ENCODE measurements at places on chromosomes 5 and 9. TPM values are rescaled to one million over a fixed set of nuclear protein-coding genes. Genes with fewer than 3 reads are reported as not detected.

- H3K4me3 ChIP-seq, result no peak overlapping the region
- H3K27me3 ChIP-seq, result no peaks in the 10 kb centered on the region
- no peak for DNase-seq
- H3K27ac ChIP-seq, result peak overlapping the region; percentile 99
- H3K4me1 ChIP-seq, result peaks cover 45% of the 10 kb centered on the region
Observed at GRCh38 chr5:178209334-178210072, 5.2 kb downstream of the HNRNPAB start.

DNA sequence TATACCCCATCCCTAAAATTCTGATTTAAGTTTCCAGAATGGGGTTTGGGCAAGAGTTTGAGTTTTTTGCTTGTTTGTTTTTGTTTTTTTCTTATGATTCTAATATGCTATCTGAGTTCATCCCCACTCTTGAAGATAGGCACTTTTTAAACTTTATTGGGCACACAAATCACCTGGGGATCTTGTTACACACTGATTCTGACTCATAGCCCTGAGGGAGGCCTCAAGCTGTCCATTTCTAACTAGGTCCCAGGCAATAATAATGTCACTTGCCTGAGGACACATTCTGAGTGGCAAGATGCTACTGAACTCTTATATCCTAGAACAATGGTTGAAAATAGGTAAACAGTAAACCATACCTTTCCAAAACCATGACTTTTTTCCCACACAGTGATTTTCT, 22.8 kb upstream of the ABLIM3 start:
- H3K27me3 ChIP-seq, result no peaks in the 10 kb centered on the region
- H3K36me3 ChIP-seq, result no peaks in the 10 kb centered on the region
- H3K4me3 ChIP-seq, result no peak overlapping the region
- peaks cover 5% of the 10 kb centered on the region for H3K4me1 ChIP-seq
- DNase-seq, result no peak
- no peak overlapping the region for H3K27ac ChIP-seq

DNA sequence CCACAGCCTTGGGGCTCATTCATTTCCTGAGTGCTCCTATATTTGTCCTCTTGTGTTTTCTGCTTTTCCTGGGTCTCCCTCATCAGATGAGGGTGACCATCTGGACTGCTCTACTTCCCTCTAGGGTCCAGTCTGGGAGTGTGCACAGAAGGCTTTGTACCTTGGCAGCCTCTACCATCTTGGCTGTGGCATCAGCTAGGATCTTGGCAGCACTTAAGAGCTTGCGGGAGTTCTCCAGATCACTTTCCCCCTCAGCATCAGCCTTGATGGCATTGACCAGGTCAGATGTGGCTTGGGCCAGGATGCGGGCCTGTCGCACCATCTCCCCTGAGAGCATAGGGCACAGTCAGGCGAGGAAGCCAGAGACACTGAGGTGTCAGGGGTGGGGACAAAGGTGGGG, 15.8 kb downstream of the TLN1 start:
- no peak for DNase-seq
- H3K4me3 ChIP-seq, result no peak overlapping the region
- H3K27ac ChIP-seq, result no peak overlapping the region
- H3K27me3 ChIP-seq, result no peaks in the 10 kb centered on the region
- H3K36me3 ChIP-seq, result peaks cover 88% of the 10 kb centered on the region
- H3K4me1 ChIP-seq, result no peaks in the 10 kb centered on the region

DNA sequence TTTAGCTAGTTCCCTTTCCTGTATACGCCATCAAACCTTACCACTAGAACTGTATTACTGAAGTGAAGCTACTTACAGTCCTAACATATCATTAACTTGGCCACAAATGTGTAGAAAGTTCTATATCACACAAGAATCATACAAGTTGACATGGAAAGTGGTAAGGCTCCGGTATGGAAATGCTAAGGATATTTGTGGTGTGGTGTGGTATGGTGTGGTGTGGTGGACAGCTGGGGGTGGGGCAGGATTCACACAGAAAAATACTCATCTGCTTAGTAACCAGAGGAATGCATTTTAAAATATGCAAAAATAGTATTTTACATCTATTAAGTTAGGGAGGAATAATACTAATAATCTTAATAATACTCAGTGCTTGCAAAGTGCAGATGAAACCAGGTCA, 69.4 kb downstream of the TRPC7 start:
- no peak for DNase-seq
- H3K36me3 ChIP-seq, result no peaks in the 10 kb centered on the region
- no peak overlapping the region for H3K27ac ChIP-seq
- H3K27me3 ChIP-seq, result no peaks in the 10 kb centered on the region
- H3K4me3 ChIP-seq, result no peak overlapping the region

- H3K4me3 ChIP-seq, result no peak overlapping the region
- no peak for DNase-seq
- H3K27ac ChIP-seq, result no peak overlapping the region
- H3K4me1 ChIP-seq, result no peaks in the 10 kb centered on the region
- no peaks in the 10 kb centered on the region for H3K36me3 ChIP-seq
Observed at GRCh38 chr5:107807431-107807830, 136.7 kb upstream of the EFNA5 start.

DNA sequence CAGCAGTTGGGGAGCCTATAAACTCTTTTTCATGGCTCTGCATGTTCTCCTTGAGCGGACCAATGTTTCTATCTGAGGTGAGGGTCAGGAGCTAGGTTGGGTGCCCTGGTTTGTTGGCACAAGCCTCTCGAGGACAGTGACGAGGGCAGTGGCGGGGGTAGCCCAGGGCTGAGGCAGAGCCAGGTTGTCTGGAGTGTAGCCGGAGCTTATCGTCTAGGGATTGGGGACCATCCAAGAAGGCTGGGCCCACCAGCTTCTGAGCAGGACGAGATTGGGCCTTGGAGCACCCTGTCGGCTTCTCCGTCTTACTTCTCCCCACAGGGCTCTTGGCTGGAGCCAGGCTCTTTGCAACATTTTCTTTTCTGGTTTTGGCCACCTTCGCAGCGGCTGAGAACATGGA, 13.2 kb upstream of the CCL21 start:
- no peaks in the 10 kb centered on the region for H3K36me3 ChIP-seq
- no peaks in the 10 kb centered on the region for H3K4me1 ChIP-seq
- no peak overlapping the region for H3K27ac ChIP-seq
- H3K27me3 ChIP-seq, result no peaks in the 10 kb centered on the region
- DNase-seq, result no peak

- DNase-seq, result no peak
- peak overlapping the region; percentile 61 for H3K27ac ChIP-seq
- peaks cover 24% of the 10 kb centered on the region for H3K4me1 ChIP-seq
- H3K27me3 ChIP-seq, result no peaks in the 10 kb centered on the region
Observed at GRCh38 chr9:125889476-125890419, 142.6 kb downstream of the PBX3 start.

The SAXO1 gene
- total RNA-seq, result not detected

DNA sequence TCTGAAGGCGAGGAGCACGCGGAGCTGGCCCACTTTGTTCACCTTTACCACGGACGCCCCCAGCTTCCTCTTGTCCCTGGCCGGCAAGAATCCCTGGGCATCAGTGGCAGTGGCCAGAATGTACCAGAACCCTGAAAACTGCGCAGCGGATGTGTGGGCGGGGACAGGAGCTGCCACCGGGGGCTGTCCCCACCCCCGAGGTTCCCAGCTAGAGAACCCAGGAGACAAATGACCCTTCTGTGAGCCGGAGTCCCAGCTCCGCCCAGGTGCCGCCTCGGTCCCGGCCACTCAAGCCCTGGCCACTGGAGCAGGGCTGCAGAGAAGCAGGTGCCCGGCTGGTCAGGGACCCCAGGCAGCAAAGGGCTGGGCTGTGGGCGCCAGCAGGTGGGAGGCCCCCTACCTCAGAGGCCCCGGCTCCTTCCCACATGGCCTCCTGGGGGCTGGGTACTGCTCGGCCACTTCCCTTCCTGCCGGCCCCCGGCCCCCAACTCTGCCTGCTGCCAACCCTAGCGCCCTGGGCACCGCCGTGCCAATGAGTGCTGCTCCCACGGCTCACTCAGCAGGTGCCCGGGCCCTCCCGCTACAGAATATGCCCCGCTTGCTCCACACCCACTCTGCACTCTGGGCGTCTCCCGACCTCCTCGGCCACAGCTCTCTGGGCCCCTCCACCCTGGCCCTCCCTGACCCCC, 713 bp downstream of the LCN10 start:
- H3K4me3 ChIP-seq, result peak overlapping the region; percentile 49
- no peaks in the 10 kb centered on the region for H3K36me3 ChIP-seq
- no peak for DNase-seq
- no peak overlapping the region for H3K27ac ChIP-seq

DNA sequence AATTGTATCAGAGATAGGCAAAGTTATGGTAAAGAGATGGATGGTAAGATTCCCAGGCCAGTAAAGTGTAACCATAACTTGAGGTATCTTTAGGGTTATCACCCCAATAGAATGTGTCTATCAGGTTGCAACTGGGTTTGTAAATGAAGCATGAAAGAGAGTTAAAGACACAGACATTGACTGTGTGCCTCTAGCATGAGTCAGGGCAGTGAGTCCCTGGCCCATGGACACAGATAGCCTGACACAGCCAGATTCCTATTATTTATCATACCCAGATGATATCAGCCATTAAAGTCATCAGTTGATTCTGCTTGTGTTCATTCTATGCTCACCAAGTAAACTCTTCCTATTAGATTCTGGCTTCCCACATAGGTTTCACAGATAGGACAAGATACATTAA, 33.5 kb upstream of the SNAPC3 start:
- DNase-seq, result no peak
- H3K27ac ChIP-seq, result no peak overlapping the region
- no peak overlapping the region for H3K4me3 ChIP-seq
- no peaks in the 10 kb centered on the region for H3K36me3 ChIP-seq
- no peaks in the 10 kb centered on the region for H3K4me1 ChIP-seq

DNA sequence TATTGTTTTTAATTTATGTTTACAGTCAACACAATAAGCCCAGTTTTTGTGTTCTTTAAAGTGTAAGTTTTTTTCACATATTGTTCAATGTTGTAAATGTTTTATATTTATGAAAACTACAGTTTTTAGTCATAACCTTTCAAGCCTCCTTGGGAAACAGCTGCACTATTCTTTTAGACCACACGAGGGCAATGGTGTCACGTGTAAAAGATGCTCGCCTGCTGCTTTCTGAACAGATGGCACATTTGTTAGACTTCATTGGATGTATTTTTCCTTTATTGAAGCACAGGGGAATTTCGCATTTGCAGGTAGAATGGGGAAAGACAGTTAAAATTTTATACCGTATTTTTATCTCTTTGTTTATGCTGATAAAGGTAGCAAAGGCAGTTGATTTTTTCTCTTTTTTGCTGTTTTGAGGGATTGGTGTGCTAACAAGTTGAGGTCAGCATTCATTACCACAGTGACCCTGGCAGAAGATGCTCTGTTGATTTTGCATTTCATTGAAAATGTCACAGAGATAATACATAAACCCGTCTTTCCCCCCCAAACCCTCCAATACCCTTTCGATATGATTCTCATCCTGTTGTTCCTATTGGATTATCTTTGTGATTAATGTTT, 59.0 kb downstream of the MAT2B start:
- no peak overlapping the region for H3K4me3 ChIP-seq
- DNase-seq, result peak; percentile 0
- no peak overlapping the region for H3K27ac ChIP-seq
- no peaks in the 10 kb centered on the region for H3K36me3 ChIP-seq
- peaks cover 25% of the 10 kb centered on the region for H3K27me3 ChIP-seq

DNA sequence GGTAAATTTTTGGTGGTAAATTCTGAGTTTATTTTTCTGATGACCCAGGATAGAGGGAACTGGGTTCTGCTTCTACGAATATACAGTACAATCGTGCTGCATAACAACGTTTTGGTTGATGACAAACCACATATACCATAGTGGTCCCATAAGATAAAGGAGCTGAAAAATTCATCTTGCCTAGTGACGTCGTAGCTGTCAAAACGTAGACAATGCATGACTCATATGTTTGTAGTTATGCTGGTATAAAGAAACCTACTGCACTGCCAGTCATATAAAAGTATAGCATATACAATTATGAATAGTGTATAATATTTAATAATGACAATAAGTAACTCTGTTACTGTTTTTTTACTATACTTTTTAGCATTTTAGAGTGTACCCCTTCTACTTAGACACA, 244.0 kb downstream of the GAS1 start:
- no peak overlapping the region for H3K4me3 ChIP-seq
- no peaks in the 10 kb centered on the region for H3K27me3 ChIP-seq
- DNase-seq, result no peak
- no peak overlapping the region for H3K27ac ChIP-seq
- H3K36me3 ChIP-seq, result no peaks in the 10 kb centered on the region
- H3K4me1 ChIP-seq, result peaks cover 2% of the 10 kb centered on the region

- peak overlapping the region; percentile 37 for H3K4me3 ChIP-seq
- H3K27ac ChIP-seq, result peak overlapping the region; percentile 19
- DNase-seq, result no peak
Observed at GRCh38 chr5:73233461-73234203, 60.6 kb downstream of the TMEM174 start.

DNA sequence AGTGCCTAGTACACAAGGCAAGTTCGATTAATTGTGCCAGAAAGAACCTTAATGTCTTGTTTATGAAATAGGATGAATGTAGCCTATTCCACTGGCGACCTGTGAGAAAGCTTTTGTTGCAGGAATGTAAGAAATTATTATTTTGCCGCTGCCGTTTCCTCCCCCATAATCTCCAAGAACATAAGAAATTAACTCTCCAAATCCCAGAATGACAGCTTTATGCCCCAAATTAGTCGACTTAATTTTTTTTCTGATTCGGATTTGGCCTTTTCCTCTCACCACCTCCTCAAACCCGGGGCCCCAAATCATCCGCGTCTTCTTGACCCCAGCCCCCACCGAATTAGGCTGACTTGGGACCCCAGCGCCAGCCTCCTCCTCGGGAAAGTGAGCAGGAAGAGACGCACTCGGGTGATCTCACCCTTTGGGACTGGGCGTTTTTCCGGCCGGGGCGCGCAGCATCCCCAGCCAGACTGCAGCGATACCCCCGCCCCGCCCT, 682 bp upstream of the SPTAN1 start:
- no peak for DNase-seq
- no peaks in the 10 kb centered on the region for H3K27me3 ChIP-seq
- H3K4me3 ChIP-seq, result peak overlapping the region; percentile 97
- peak overlapping the region; percentile 99 for H3K27ac ChIP-seq

GRCh38 chr9:133333011-133333410, 3.0 kb downstream of the SURF6 start:
- H3K36me3 ChIP-seq, result peaks cover 33% of the 10 kb centered on the region
- H3K4me3 ChIP-seq, result no peak overlapping the region

GRCh38 chr5:27336817-27337216, 298.4 kb upstream of the CDH9 start:
- no peaks in the 10 kb centered on the region for H3K27me3 ChIP-seq
- no peak overlapping the region for H3K4me3 ChIP-seq
- H3K36me3 ChIP-seq, result no peaks in the 10 kb centered on the region
- H3K4me1 ChIP-seq, result no peaks in the 10 kb centered on the region
- H3K27ac ChIP-seq, result no peak overlapping the region

- H3K27ac ChIP-seq, result peak overlapping the region; percentile 81
- H3K4me1 ChIP-seq, result peaks cover 26% of the 10 kb centered on the region
- no peak for DNase-seq
- H3K4me3 ChIP-seq, result no peak overlapping the region
- peaks cover 74% of the 10 kb centered on the region for H3K36me3 ChIP-seq
Observed at GRCh38 chr5:151104795-151105194, 24.0 kb upstream of the TNIP1 start.

The OR13D1 gene
- not detected for total RNA-seq

All from esophagus squamous epithelium (tissue), 5 donors.